Cardiac muscle cell (in vitro differentiated cells and primary cell): ENCODE measurements at places on chromosomes 3 and 15.

DNA sequence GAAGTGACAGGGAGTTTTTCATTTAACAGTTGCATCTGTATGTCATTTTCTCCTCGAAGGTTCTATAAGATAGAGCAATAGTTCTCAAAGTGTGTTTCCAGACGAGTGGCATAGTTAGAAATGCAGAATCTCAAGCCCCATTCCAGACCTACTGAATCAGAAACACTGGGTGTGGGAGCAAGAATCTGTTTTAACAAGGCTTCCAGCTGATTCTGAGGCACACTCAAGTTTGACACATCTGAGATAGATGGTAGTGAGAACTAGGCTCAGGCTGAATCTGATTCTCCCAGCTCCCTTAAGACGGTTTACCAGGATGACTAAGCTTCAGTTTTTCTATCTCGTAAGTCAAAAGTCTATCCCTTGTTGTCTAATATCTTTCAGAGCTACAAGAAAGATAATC, 159.8 kb upstream of the NUDT16 start:
- DNase-seq = no peak

- DNase-seq = no peak
Observed at GRCh38 chr3:115227461-115227860, 80.4 kb upstream of the ZBTB20 start.

DNA sequence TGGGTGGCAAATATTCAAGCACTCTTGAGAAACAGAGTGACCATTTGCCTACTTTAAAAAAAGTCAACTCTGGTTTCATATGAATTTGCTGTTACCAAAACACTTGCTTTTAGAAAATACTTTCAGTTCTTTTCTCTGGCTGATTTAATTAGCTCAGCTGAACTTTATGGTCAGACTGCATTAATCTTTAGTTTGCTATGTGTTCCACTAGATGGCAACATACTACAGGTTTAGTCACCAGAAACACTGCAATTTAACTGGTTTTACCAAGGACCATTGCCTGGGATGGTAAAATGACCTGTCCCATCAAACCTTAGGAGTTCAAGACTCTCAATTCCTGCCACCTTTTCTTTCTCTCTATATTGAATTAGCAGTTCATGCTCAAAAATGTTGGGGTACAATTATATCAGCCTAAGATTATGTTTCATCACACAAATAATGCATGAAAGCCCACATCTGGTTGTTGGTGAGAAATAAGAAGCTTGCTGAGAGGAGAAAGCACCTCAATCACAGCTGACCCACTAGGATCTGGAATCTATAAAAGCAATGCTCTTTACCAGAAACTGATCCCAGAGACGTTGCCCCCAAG, 14.2 kb downstream of the EIF4E3 start:
- peak; percentile 72 for DNase-seq

- DNase-seq = no peak
Observed at GRCh38 chr15:48785195-48785594, 25.7 kb downstream of the CEP152 start.
